ENCODE measurements at places on chromosomes 1 and 21.
A peak's percentile ranks its signal among the peaks of the same experiment; 100 is the strongest.

- no peak for DNase-seq
Observed at GRCh38 chr1:205451759-205452164, 4.1 kb downstream of the BLACAT1 start.

- no peak for DNase-seq
Observed at GRCh38 chr1:93805027-93805610, 73.9 kb downstream of the DNTTIP2 start.

GRCh38 chr1:219731771-219732170 lies 118.9 kb upstream of the ZC3H11B start:
- DNase-seq: no peak

- no peak for DNase-seq
Observed at GRCh38 chr1:160407839-160408801, 7.8 kb downstream of the VANGL2 start.

DNA sequence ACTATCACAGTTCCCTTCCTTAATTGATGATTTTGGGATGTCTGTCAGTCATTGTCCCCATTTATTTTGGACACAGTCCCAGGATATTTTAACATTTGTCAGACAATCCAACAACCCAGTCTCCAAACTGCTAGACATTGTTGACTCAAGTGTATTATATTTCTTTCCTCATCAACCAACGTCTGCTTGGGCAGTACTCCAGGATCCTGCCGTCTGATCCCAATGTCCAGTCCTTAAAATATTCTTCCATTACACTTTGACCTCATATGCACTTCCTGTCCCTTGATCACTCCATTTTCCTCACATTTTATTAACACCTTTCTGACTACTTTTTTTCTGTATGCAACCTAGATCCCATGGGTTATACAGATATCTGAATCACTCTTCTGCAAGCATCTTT lies 39.8 kb upstream of the KIAA0040 start:
- DNase-seq: no peak

DNA sequence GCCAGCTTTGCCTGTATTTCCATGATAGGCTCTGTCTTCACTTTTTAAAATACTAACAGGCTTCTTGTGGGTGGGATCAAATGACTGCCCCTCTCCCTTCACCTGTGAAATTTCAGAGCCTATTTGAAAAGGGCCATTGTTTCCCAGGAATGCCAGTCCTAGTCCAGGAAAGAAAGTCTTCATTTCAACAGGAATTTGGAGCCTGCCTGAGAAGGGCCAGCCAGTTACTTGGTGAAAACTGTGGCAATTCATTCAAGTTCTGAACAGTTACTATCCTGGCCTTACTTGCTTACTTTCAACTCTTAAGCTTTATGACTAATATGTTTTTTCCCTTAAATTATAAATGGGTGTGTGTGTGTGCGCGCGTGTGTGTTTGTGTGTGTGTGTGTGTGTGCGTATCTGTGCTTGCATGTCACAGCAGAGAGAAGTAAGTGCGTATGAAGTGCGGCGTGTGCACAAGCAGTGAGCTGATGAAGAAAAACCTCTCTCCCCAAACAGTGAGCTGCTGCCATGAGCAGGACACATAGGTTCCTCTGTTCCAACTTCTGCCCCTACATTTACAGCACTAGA lies 67.5 kb upstream of the RNPC3 start:
- DNase-seq: no peak

- no peak for DNase-seq
Observed at GRCh38 chr1:216807696-216808095, 84.5 kb upstream of the ESRRG start.

DNA sequence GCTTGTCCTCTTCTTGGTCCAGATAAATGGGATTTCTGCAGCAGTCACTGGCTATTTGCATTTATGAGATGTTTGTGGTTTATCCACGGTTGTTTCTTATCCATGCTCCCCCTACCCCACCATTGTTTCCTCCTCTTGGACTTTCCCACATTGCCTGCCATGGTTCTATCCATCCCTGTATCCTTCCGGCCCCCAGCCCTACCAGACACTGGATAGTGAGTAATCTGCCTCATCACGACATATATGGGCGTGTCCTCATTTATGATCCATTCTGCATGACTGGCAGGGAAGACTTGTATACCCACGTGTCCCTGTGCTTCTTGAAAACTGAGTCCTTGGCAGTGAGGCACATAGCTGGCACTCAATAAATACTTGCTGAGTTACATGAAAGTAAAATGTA lies 40.1 kb downstream of the CACNA1S start:
- no peak for DNase-seq

DNA sequence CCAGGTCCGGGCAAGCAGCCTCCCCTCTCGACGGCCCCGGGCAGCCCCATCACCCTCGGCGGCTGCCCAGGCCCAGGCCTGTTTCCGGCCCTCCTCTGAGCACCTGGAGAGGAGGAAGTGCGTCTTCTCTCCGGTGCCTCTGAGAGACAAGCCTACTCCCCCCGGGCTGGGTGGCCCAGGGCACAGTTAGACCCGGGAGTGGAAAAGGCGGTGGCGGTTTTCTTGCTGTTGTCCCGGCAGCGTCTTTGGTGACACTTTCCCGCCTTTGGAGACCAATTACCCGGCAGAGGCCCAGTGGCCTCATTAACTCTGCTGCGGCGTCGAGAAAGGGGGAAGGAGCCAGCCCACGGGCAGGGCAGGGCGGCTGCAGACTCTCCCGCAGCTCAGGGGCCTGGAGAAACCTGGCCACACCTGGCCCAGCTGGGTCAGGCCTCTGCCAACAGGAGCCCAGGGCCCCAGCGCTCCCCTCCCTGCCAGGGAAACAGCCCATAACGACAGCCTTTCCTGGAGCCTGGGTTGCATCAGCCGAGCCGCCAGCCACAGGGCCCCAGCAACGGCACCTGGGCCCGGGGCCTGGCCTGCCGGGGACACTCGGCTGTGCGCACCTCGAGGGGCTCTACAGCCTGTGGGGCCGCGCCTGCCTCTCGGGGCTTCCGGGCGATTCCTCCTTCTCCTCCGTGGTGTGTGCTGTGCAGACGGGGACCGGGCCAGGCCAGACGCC lies 28.4 kb upstream of the C1orf159 start:
- DNase-seq: no peak

DNA sequence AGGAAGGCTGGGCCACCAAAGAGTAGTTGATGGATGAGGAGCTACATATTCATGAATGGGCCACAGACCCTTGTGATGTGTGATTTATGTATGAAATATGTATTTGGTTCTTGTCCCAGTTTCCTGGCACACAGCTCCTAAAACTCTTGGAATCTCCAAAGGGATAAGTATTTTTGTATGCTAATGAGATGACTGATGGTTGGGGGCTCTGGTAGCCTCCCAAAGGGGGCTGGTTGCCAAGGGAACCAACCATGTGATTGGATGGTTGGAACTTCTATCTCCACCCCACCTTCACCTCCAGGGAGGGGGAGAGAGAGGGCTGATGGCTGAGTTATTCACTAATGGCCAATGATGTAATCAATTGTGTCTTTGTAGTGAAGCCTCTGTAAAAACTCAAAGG lies 77.1 kb downstream of the ZNF281 start:
- no peak for DNase-seq

DNA sequence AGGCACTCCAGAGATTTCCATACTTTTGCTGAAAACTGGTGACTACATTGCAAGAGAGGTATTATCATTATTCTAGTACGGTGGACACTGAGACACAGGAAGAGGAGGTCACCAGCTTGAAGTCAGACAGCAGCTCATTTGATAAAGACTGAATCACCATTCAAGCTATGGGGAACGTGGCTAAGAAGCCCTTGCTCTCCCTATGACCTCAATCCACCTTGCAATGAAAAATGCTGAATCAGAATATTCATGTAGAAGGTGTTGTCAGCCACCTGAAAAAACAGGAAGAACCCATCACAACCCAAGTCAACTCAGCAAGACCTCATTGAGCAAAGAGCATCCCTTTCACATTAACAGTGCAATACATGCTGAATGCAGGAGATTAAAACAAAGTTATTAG lies 59.0 kb upstream of the FGGY start:
- DNase-seq: no peak

DNA sequence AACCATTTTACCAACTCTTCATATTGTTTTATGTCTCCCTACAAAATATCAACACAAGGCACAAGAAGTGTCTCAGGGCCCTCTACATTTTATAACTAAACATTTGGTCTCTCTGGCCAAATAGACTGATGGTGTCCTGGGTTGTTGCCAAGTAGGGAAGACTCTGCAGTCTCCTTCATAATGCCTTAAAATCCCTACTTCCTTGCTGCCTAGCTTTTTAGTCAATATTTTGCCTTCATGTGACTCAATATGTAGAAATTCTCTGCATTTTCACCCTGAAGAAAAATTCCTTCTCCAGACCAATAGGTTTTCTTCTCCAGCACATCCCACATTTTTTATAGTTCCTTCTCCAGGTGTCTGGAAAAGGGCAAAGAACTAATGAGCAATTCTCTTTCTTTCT lies 72.6 kb upstream of the IPO9 start:
- DNase-seq: no peak

- no peak for DNase-seq
Observed at GRCh38 chr21:40841524-40842196, 5.3 kb downstream of the DSCAM start.

DNA sequence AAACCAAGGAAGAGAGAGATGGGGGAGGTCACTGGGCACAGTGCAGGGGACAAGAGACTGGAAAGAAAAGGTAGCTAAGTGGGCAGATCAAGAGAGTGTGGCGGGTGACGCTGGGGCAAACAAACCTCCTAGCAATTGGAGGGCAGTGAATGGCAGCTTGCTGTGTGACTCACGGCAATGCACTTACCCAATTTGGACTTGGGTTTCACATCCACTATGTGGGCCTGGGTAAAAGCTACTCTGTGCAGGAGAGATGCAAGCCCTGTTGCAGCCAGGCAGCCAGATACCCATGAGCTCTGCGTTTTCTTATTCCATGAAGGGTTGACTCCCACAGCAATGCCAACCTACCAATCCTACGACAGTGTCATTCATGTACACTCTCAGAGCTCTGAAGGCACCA lies 9.5 kb downstream of the PLXNA2 start:
- peak; percentile 58 for DNase-seq

DNA sequence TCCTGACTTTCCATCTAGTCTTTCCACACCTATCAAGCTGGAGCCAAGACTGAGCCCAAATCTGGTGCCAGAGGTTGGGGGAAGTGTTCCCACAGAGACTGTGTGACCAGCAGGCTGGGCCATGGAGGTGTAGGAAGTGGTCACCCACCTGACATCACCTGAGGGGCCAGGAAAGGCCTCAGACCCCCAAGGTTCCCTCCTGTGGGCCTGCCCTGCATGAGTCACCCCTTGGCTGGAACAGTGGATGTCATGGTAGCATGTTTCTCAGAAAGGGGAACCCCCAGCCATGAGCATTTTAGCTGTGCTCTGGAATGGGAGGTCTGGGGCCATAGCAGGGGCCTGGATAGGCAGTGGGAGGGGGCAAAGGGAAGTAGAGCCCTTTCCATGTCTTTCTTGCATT lies 5.7 kb upstream of the TNFRSF8 start:
- peak; percentile 35 for DNase-seq

DNA sequence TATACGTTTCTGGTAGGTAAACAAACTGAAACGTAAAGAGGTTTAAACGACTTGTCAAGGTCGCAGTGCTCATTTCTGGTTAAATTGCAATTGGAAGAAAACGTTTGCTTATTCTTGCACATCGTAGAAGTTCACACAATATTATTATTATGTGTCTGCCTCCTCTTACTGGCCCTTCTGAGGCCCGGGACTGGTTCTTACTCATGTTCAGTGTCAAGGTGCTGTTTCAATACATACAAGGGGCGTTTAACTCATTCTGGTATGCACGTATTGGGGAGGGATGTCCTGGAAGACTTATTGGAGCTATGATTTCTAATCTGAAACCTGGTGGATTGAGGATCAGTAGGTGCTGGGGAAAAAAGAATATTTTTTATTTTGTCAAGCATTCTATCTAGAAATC lies 932 bp downstream of the RPF1 start:
- no peak for DNase-seq

GRCh38 chr1:229620876-229621275 lies 5.0 kb downstream of the TAF5L start:
- DNase-seq: peak; percentile 27

DNA sequence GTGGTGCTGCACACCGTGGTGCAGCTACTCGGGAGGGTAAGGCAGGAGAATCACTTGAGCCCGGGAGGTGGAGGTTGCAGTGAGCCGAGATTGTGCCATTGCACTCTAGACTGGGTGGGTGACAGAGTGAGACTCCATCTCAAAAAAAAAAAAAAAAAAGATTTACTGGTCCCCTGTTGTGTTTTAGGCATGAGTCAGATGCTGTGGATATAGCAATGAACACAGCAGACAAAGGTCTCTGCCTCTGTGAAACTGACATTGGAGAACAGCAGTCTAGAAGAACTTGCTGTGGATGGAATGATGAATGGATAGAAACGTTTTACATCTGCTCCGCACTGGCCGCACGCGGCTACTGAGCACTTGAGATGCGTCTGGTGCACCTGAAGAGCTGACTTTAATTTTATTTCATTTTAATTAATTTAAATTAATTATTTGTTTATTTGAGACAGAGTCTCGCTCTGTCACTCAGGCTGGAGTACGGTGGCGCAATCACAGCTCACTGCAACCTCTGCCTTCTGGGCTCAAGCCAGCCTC lies 24.5 kb upstream of the EPHA2 start:
- DNase-seq: no peak

- DNase-seq: peak; percentile 30
Observed at GRCh38 chr1:212955961-212956620, 5.8 kb downstream of the VASH2 start.

GRCh38 chr1:219085082-219085481 lies 88.6 kb upstream of the LYPLAL1 start:
- DNase-seq: no peak

DNA sequence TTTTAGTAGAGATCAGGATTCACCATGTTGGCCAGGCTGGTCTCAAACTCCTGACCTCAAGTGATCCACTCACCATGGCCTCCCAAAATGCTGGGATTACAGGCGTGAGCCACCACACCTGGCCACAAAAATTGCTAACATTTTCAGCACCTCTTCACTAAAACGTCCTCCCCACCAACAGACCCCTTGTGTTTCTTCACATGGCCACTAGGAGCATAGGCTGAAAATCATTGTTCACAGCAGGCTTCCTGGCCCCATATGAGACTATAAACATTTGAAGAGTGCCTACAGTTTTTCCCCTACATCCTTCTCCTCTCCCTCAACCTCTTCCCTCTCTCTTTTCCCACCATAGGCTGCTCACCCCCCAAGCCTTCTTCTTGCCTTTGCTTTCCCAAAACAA lies 28.0 kb upstream of the SFPQ start:
- no peak for DNase-seq

GRCh38 chr1:158149577-158150269 lies 31.0 kb upstream of the CD1D start:
- peak; percentile 97 for DNase-seq

GRCh38 chr1:160629286-160630210 lies 17.3 kb downstream of the SLAMF1 start:
- DNase-seq: peak; percentile 87

DNA sequence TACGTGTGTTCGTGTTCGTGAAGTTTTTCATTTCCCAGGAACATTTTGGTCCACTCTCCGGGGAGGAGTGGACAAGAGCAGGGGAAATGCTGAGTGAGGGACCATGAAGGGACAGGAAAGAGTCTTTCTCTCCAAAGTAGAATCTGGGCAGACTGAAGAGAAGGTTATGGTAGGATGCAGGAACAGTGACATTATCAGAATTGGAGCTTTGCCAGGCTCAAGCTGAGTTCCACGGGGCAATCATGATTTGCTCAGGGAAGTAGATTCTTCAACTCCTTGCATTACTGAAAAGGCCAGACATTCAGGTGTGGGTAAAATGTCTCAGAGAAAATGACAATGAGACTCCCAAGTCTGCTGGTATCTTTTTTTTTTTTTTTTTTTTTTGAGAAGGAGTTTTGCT lies 16.6 kb downstream of the ATP1A4 start:
- no peak for DNase-seq

All from inflammatory macrophage (primary cell).